ENCODE measurements at places on chromosomes 6 and 20.
A peak's percentile ranks its signal among the peaks of the same experiment; 100 is the strongest.

- DNase-seq, result no peak
These were observed 36.8 kb upstream of the MRPS18A start for GRCh38 chr6:43724354-43724753.

GRCh38 chr20:46010491-46011391 lies 2.0 kb downstream of the MMP9 start:
- peak; percentile 59 for DNase-seq

DNA sequence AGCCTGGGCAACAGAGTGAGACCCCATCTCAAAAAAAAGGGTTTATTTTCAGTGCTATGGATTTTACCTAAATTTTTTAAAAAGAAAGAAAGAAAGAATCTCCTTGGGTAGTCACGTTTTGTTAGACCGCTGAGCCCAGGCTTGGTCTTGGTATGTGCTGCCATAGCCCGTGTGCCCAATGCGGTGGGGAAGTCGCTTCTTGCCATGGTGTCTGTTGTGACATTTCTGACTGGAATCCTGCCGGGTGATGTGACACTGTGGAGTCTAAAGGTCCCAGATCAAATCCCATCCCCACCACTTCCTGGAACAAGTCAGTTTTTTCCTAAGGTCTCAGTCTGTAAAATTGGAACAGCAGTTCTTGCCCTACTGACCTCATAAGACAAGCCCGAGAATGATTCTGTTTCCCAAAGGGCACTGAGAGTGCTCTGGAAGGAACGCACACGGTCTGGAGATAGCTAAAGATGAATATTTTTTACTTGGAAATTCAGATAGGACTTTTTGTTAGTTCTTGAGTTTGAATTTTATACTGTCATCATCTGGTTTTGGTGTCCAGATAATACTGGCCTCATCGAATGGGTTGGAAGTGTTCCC lies 225.8 kb downstream of the EYA2 start:
- no peak for DNase-seq

GRCh38 chr20:42340368-42340767 lies 722.2 kb upstream of the CHD6 start:
- no peak for DNase-seq

GRCh38 chr6:161360520-161360919 lies 86.7 kb upstream of the AGPAT4 start:
- no peak for DNase-seq

DNA sequence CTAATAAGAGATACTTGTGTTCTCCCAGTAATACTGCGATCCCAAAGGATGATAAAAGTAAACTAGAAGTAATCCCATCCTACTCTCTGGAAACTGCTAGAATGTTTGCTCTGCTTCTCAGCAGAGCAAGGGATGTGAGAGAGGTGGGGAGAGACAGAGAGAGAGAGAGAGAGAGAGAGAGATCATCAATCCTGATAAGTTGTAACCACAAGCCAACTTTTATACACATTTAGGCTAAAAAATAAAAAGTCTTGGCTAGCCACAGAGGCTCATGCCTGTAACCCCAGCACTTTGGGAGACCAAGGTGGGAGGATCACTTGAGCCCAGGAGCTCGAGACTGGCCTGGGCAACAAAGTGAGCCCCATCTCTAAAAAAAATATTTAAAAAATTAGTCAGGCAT lies 16.0 kb upstream of the TRIM38 start:
- DNase-seq, result no peak

Measured in CD8-positive, alpha-beta memory T cell (primary cell).